Myocyte (in vitro differentiated cells): ENCODE measurements at places on chromosomes 12 and 14. TPM values are rescaled to one million over a fixed set of nuclear protein-coding genes. Genes with fewer than 3 reads are reported as not detected.
A peak's percentile ranks its signal among the peaks of the same experiment; 100 is the strongest.

GRCh38 chr12:70576341-70577282, 60.6 kb downstream of the PTPRB start:
- DNase-seq = peak; percentile 78

GRCh38 chr12:13719986-13720385, 261.4 kb downstream of the GRIN2B start:
- no peak for DNase-seq

KLRB1 gene
- not detected in 2 replicates for total RNA-seq

DAO gene
- not detected in 2 replicates for total RNA-seq

DNA sequence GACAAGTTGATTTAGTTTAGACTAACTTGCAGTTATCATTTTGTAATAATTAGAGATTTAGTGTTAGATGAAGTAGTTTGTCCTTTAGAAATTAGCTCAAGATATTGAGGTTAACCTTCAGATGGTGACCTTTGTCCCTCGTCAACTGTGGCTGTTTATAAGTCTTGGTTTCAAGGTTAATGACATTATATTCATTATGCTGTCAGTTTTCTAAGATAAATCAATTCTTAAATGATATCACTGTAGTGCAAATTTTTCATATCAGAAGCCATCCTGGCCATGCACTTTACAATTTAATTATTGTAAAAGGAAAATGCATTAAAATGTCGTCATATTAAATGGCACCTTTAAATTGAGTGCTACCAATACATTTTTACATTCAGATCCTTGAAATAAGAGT, 19.6 kb upstream of the PPFIA2 start:
- DNase-seq = no peak

- DNase-seq = no peak
Measured at GRCh38 chr14:67889455-67889854, 69.9 kb downstream of the RAD51B start.

LALBA gene
- total RNA-seq = not detected in 2 replicates

SERPINA9 gene
- total RNA-seq = not detected in 2 replicates

- no peak for DNase-seq
Measured at GRCh38 chr14:92942136-92942535, 19.2 kb downstream of the CHGA start.

- no peak for DNase-seq
Measured at GRCh38 chr14:104808456-104808855, 7.6 kb downstream of the ZBTB42 start.

LRIG3 gene
- total RNA-seq = 14.4 and 19.1 TPM in 2 replicates

DNA sequence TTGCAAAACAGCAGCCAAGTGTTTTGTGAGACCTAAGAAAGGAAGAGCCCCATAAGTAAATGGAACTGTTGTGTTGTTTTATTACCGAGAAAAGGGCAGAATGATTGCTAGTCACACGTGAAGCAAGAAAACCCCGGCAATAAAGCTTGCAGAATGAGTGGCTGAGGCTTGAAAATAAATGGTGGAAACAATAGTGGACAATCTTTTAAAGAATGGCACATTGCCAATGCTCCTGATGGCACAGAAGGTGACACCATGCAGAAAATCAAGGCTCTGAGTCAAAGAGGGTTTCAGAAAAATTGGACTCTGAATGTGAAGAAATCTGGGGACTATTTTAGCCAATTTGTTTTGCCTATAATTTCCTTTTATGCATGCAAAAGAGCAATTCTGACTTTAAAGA, 4.0 kb upstream of the AQP2 start:
- DNase-seq = no peak

DNA sequence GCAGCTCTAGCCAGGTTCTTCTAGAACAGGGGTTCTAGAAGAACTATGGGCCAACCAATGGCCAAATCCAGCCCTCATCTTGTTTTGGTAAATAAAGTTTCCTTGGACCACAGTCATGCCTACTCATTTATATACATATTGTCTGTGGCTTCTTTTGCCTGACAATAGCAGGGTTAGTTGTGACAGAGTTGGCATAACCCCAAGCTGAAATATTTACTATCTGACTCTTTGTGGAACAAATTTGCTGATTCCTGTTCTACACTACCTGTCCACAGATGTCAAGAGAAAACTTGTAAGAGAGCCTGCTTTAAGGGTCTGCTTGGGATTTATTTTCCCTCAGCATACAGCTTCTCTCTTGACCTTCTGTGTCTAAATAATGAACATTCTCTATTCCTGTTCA, 289.0 kb downstream of the KSR2 start:
- DNase-seq = peak; percentile 2

CISTR gene
- total RNA-seq = not detected in 2 replicates

DNA sequence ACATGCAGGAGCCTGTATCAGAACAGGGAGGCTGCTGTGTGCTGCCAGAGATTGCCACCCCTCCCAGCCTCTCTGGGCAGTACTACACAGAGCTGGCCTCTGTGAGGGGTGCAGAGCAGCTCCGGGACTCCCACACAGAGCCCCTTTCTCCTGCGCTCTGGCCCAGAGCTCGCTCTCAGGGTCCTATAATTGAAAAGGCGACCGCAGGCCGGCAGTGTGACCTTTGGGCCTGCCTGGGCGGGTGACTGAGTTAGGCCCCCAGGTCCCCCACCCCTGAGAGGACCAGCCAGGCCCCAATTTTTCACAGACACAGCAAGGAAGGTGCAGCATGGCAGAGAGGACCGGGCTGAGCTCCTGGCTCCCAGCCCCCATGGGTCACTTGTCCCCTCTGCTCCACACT, 136.4 kb downstream of the ZFP36L1 start:
- DNase-seq = no peak

DNA sequence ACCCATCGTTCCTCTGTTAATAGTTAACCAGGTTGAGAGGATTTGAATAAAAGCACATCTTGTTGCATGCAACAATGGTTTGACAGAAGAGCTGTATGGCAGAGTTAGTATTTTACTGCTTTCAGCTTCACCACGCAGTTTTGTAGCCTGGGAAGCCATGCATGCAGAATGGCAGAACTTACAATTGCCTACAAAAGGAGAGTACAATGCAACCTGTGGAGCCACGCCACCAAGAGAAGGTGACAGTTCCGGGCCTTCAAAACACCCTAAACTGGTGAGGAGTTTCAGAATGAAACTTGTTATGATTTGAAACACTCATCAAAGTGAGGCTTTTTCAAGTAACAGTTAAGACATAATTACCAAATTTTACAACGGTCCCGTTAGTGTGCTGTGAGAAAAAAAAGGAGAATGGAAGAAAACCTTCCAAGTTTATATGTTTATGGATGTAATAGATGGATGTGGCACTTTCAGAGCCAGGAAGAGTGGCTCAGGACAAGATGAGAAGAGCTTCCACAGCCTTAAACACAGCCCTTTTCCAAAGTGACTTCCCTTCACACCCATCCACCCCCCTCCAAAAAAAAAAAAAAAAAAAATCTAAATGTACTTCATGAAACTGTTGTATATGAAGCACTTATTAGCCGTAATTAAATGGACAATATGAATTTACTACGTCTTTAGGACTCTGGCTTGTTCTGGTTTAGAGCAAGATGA, 158.7 kb downstream of the EGLN3 start:
- no peak for DNase-seq

IFNG-AS1 gene
- total RNA-seq = 1.8 TPM in 1 of 2 replicates, not detected in the other

RIMBP2 gene
- total RNA-seq = not detected in 2 replicates

- no peak for DNase-seq
Measured at GRCh38 chr12:47910486-47910885, 5.7 kb upstream of the VDR start.
